ENCODE measurements at places on chromosomes 1 and 21.
A peak's percentile ranks its signal among the peaks of the same experiment; 100 is the strongest.

GRCh38 chr1:227788271-227789083 lies 27.0 kb upstream of the PRSS38 start:
- peak; percentile 85 for DNase-seq

GRCh38 chr1:44934791-44935190 lies 51.6 kb downstream of the EIF2B3 start:
- no peak for DNase-seq

- no peak for DNase-seq
Measured at GRCh38 chr1:87778896-87779295, 450.2 kb downstream of the LMO4 start.

DNA sequence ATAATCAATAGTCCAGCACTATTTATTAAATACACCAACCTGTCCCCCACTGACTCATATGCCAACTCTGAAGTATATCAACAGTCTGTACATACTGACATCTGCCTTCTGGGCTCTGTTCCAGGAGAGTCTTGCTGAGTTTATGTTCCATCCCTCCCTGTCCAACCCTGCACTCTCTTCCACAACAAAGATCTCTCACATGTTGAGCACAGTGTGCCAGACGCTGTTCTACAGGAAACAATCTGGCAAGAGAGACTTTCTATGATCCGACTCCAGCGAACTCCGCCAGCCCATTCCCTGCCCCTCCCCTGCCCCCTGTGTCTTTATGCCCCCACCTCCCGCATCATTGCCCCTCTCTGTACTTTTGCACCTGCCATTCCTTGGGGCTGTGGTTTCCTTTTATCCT lies 3.4 kb downstream of the LACTBL1 start:
- no peak for DNase-seq

DNA sequence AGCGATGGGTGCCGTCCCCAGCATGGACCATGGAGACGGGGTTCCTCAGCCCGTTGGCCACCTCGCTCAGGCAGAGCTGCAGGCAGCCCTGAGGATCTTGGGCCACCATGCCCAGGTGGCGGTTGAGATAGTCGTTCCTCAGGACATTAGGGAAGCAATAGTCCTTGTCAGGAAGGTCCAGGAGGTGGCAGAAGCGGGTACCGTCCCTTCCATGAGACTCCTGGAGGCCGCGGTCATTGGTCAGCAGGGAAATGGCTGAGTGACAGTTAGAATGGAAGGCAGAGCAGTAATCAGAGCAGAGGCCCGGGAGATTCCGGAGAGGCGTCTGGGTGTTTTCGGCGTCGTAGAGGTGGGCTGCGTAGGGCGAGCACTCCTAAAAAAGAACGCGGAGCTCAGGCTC lies 4.1 kb downstream of the HHIPL2 start:
- DNase-seq = no peak

DNA sequence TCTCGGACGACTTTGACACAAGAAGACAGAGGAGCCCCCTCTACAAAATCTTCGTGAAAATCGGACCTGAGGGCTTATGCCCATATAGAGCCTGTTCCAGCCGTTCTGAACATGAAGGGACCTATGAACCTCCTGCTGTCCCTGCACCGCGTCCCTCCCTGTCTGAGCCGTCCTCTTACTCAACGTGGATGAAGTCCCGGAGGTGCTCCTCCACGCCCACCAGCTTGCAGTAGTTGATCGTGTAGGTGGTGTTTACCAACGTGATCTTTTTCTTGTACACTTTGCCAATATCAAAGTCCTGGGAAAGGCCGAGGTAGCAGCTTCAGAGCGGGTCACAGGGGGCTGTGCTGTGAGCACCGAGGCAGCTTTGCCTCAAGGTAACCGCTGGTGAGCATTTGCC lies 40.0 kb downstream of the CFAP74 start:
- no peak for DNase-seq

DNA sequence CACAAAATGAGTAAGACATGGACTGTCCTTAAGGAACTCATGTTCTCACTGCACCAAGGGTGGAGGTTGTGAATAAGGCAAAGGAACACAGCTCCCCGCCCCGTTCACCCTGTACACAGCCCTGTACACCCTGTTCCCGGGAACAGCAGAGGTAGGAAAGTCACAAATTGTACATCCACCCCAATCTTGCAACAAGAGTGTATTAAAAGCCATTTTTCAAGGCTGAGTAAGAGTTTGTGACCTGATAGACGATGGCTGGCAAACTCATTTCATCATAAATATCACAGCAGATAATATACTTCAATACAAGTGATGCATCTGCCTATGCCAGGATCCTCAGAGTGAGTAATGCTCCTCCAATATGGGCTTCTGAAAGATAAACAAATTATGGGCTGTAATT lies 52.5 kb upstream of the CAMK1G start:
- no peak for DNase-seq

DNA sequence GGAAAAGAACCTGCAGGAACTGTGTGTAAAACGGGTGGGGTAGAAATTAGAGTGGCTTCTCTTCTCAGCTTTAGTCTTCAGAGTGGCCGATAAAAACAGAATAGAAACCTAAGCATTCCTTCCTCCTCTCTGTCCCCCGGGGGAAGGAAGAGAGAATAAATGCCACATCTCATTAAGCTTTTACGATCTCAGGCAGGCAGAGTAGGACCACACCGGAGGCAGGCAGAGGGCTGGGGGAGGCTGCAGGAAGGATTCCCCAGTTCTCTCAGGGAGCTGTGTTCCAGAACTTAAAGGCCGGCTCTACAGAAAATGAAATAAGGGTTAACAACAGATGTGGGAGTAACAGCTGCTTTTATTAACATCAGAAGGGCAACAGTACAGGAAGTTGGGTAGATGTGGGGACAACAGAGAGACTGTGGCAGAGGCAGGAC lies 24.5 kb upstream of the MEF2D start:
- no peak for DNase-seq

DNA sequence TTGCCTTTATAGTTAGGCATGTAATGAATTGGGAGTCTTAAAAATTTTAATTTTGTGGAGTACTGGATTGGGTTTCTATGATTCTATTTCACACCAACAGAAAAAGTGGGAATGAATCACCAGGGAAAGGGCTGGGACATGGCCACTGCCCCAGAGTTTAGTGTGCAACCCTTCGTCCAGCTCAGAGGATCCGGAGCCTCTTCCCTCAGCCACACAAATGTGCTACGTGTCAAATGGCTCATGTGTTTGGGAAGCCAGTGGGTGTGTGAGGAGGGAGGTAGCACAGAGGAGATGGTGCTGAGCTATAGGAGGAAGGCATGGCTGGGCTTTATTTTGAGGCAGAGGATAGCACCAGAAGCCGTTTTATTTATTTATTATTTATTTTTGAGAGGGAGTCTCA lies 247.3 kb downstream of the SIPA1L2 start:
- no peak for DNase-seq

DNA sequence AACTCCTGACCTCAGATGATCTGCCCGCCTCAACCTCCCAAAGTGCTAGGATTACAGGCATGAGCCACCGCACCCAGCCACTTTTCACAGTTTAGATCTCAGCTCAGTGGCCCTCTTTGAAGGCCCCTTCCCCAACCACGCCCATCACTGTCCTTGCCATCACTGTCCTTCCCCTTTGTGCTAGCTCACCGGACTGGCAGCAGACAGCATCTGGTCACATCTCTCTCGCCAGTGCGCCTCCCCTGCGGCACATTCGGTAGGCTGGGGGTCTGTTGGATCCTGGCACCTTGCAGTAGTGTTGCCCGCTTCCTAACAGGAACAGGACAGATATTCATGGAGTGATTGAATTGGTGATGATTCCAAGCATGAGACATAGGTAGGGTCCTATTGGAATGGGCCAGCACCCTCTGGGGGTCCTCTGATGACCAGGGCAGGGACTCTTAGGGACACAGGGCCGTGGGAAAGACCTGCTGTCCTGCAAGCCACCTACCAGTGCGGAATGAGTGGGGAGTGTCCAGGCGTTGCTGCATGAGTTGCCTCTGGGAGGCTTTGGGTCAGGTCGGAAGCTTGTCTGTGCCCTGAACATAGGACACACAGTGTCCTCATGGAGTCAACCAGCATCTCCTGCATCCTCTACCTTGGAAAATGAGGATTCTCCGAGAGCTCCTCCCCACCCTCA lies 178.8 kb upstream of the VAMP3 start:
- no peak for DNase-seq

DNA sequence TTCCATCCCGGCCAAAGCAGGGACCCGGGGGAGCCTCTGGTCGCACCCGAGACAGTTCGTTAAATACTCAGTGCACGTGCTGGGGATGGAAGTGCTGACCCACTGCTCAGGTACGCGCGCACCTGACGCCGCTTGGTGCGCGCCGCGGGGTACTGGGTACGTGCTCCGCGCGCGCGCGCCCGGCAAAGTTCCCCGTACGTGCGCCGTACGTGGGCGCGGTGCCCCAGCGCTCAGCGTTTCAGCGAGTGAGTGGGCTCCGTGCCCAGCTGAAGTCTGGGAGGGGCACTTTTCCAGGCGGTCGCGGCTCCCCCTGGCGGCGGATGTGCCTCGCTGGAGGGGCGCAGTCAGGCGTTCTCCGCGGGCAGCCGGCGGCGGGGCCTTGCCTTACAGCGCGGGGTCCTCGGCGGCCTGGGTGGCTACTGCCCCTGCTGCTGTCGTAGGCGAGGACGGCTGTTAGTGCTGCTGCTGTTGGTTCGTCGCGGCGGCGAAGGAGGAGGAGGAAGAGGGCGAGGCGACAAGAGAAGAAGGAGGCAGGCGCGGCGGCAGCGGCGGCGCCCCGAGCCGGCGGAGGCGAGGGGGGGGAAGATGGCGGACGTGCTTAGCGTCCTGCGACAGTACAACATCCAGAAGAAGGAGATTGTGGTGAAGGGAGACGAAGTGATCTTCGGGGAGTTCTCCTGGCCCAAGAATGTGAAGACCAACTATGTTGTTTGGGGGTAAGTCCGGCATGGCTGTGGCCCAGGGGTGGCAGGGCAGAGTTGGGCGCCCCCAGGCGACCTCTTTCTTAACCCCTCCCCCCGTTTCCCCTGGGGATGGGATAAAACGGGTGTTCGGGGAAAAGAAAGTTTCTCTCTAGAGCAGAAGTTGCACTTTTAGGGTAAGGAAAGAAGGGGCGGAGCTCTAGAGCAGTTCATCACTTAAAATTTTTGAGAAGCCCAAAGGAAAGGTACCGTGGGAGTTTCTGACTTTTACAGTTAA lies at the start of gene CDC73:
CDC73 (plus strand) TSS at position 416 of the 978 bp plus-strand sequence; CDS start at position 586, 170 bp downstream.
- DNase-seq = peak; percentile 100
